Esophagus muscularis mucosa (tissue), 4 donors: ENCODE measurements at places on chromosomes 11 and 22. TPM values are rescaled to one million over a fixed set of nuclear protein-coding genes. Genes with fewer than 3 reads are reported as not detected.

The LYVE1 gene
- total RNA-seq = 150 TPM

The PTPRCAP gene
- 2.4 TPM for total RNA-seq

The HEPN1 gene
- not detected for total RNA-seq

GRCh38 chr11:5300251-5300650 lies 1.5 kb downstream of the OR51B4 start:
- no peak for DNase-seq

The PLEKHB1 gene
- total RNA-seq = 37.8 TPM

DNA sequence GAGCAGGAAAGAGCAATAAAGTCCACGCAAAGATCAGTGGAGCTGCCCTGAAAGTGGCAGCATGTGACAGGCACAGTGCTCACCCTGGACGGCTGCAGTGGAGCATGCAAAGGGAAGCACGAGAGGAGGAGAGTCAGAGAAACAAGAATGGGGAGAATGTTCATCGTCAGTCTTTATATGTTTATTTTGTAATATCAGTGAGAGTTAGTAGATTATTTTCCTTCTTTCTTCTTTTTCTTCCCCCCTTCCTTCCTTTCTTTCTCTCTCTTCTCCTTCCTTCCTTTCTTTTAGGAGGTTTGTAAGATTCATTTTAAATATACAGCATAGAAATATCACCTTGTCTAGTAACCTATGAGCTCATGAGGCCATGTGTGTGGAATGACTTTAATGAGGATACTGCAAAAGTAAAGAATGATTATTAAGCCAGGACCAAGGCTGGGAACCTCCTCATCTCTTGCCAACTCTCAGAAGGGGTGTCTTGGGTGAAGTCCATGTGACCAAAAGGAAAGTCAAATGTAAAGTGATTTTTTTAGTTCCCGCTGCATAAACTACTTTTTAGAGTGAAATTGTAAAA lies 321.1 kb downstream of the AASDHPPT start:
- no peak for DNase-seq

The BTG4 gene
- total RNA-seq = not detected
